ENCODE measurements at places on chromosomes 5 and 9. TPM values are rescaled to one million over a fixed set of nuclear protein-coding genes. Genes with fewer than 3 reads are reported as not detected.

The PCDHGA4 gene
- 8.0 TPM for total RNA-seq

GRCh38 chr5:100841358-100842076 is 61.6 kb downstream of the ST8SIA4 start:
- no peak for ATAC-seq

DNA sequence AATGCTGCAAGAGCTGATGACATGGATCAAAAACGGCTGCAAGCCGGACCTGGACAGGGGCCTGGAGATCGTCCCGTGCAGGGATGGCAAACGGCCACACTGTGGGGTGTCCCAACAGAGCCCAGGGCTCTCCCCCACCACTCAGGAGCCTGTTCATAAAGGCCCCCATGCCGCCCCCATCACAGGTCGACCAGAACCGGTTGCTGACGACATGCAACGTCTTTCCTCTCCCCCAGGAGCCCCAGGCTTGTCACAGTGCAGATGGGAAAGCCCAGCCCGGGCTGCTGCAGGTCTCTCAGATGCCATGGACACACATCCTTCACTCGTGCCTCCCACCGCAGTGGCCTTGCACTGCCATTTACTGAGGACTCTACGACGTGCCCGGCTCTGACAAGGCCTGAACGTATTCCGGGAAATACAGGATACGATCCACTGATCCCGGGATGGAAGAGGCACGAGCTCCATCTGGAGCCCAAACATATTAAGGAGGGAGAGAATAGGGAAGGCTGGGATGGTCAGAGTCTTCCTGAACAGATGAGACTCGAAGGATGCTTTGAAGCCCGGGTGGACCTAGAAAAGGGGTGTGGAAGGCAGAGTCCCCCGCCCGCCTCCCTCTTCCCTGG is 76.5 kb upstream of the SARDH start:
- no peak for ATAC-seq

- peak; percentile 32 for ATAC-seq
These were observed 117.5 kb downstream of the ADAMTS2 start for GRCh38 chr5:179227580-179228311.

DNA sequence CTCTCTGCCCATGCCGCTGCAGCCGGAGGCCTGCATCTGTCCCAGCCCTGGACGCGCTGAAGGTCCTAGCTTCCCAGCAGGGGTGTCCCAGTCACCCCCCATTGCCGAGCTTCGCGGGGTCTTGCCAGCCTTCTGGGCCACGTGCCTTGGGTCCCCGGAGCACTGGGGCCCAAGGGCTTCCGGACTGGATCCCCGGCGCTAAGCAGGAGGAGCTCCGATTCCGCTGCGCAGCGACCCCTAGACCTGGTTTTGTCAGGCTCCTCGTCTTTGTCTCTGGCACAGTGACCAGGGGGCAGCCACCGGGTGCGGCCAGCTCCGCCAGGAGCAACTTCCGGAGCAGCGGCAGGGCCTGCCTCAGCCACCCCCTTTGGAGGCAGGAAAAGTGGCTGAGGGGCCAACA is 3.3 kb upstream of the IRX1 start:
- no peak for ATAC-seq

GRCh38 chr9:89606049-89606623 is 1.3 kb downstream of the GADD45G start:
- ATAC-seq = peak; percentile 40

Measured in gastroesophageal sphincter (tissue), 4 donors.